ENCODE measurements at places on chromosomes 2 and 18.

DNA sequence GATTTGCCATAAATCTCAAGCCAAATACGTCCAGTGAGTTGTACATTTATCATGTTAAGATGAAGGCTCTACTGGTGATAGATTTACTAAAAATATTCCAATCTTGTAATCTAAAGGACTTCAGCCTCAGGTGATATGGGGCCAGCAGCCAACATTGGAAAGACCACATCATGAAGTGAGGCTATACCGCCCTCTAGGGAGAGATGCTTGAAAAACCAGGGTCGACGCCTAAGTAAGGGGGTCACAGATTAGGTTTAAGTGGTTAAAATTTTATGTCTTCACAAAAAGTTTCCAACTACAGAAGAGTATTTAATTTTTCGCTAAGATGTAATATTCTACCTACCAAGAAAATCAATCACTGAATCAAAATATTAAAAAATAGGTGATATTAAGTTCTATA, 33.3 kb downstream of the DOCK10 start:
- DNase-seq = no peak

DNA sequence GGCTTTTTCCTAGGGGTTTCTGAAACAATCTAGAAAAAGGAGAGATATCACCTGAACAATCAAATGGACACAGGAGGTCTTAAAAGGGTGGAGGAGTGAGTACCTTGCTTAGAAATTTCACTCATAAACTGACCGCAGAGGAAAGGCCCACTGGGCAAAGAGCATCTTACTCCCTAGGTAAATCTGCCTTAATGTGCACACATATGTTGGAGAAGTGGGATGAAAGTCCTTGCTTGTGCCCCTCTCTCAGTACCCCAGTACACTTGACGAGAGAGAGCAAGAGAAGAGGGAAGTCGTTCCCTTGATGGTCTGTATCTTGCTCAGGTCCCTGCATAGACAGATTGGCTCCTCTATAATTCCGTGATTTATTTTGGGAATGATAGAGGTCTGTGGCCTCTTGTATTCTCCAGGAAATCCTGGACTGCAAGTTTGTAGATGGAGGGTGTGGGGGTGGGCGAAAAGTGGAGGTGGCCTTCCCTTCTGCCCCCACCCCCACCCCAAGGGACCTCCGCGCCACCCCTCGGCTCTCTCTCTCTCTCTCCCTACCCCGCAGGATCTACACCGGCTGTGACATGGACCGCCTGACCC, 6.8 kb downstream of the TBR1 start:
- no peak for DNase-seq

GRCh38 chr2:85183076-85183475, 49.9 kb downstream of the TCF7L1 start:
- no peak for DNase-seq

DNA sequence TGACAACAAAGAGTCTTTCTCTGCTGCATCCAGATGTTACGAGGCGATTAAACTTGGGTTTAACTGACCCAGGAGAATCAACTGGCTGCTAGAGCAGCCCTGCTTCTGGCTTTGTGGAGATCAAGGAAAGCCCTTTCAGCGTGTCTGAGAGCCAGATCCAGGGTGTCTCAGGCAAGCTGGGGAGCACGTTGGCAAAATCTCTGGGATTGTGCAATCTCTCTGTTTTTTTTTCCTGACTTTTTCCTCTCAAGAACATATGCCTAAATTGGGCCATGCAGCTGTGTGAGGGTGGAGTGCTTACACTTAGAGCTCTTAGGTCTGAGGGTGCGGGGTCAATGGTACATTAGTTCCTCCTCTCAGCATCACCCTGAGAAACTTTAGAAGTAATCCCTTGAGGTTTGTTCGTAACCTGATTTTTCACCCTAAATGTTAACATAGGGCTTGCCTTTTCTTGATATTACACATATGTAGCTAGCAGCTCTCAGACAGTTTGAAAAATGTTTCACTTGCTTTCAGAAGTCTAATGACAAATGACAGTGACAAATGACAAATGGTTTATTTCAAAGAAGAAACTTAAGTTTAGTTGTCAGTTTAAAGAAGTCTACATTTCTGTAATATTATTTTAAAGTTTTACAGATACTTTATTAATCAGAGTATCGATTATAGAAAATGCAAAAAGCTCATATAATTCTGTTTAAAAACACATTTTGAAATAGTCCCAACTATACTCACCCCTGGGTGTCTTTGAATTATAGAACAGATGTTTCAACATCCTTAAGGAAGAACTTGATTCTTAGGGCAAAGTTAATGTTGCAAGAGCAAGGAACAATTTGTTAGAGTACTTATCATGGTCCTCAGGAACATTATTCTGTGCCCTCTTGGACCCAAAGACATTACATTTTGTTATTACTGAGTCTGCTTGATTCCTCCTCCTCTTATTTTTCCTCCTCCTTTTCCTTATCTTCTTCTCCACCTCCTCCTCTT, 38.4 kb upstream of the ZSWIM2 start:
- DNase-seq = no peak

GRCh38 chr2:133955169-133955568, 298.7 kb upstream of the MGAT5 start:
- no peak for DNase-seq

Measured in COR-L47 (cell line).